Left ventricle myocardium inferior (tissue), 1 donor: ENCODE measurements at places on chromosomes 12 and 14. TPM values are rescaled to one million over a fixed set of nuclear protein-coding genes. Genes with fewer than 3 reads are reported as not detected.

DNA sequence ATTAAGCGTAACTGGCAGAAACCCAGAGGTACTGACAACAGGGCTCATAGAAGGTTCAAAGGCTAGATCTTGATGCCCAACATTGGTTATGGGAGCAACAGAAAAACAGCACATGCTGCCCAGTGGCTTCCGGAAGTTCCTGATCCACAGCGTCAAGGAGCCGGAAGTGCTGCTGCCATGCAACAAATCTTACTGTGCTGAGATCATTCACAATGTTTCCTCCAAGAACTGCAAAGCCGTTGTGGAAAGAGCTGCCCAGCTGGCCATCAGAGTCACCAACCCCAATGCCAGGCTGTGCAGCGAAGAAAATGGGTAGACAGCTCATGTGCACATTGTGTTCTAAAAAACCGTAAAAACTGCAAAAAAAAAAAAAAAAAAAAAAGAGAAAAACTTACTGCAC is 192.3 kb downstream of the MON2 start:
- no peak for DNase-seq

- no peak for DNase-seq
Observed at GRCh38 chr12:22668441-22668840, 43.5 kb downstream of the ETNK1 start.

- no peak for DNase-seq
Observed at GRCh38 chr12:108807476-108807875, 49.9 kb downstream of the SSH1 start.

SYNDIG1L gene
- 0.11 TPM for total RNA-seq

DNA sequence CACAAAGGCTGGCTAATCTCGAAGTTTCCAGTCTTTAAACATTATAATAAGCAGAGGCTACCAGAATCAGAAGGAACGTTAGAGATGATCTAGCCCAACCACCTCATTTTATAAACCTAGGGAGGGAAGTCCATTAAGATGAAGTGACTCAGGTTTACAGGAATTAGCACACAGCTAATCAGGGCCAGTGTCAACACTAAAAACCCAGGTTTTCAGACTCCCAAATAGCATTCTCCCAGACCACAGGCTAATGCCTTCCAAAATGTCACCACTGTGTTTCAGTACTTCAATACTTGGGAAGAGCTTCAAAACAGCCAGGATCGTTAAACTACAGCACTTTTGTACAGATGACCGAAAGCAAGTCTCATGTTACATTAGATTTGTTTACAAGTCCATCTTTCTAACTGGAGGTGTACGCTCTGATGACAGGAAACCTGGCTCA is 89.2 kb downstream of the FOXN3 start:
- no peak for DNase-seq

- DNase-seq: peak; percentile 58
Observed at GRCh38 chr12:32896432-32897280, at the start of gene PKP2. Gene PKP2, minus strand, starts transcription at chr12:32896777. Its CDS starts 46 bp downstream, at chr12:32896731.

DNA sequence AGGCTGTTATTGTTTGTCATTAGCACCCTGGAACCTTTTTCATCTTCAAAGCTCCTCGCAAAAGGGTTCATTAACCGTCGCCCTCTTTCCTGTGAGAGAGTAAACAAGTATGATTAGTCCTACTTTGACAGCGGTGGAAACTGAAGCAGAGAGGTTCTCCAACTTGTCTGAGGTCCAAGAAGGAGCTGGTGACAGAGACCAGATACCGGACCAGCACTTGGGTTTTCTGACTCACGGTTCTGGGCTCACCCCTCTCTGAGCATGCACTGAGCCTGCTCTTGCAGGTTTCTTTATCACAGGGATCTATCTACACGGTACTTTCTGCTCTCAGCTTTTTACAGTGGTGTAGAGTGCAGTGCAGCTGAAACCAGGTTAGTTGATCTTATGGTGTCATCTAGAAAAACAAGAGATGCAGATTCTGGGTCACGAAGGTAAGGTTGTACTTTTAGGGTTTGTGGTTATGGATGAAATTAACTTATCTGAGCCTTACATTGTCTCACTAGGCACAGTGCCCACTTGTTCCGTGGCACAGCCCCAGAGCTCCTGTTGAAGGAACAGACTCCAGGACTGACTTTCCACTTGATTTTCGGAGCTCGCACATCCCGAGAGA is 62.1 kb downstream of the PPP2R5C start:
- DNase-seq: no peak

DNA sequence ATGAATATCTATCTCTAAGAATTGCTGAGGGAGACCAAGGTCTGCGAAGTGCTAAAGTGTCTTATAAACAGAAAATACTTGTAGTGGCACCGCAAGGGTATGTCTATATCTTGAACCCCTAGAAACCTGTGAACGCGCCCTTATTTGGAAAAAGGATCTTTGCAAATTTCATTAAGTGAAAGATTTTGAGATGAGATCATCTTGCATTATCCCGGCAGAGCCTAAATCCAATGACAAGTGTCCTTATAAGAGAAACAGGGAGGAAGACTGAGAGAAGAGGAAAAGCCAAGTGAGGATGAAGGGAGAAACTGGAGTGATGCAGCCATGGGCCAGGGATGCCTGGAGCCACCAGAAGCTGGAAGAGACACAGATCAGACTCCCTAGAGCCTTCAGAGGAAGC is 27.7 kb downstream of the RBM19 start:
- DNase-seq: no peak

DNA sequence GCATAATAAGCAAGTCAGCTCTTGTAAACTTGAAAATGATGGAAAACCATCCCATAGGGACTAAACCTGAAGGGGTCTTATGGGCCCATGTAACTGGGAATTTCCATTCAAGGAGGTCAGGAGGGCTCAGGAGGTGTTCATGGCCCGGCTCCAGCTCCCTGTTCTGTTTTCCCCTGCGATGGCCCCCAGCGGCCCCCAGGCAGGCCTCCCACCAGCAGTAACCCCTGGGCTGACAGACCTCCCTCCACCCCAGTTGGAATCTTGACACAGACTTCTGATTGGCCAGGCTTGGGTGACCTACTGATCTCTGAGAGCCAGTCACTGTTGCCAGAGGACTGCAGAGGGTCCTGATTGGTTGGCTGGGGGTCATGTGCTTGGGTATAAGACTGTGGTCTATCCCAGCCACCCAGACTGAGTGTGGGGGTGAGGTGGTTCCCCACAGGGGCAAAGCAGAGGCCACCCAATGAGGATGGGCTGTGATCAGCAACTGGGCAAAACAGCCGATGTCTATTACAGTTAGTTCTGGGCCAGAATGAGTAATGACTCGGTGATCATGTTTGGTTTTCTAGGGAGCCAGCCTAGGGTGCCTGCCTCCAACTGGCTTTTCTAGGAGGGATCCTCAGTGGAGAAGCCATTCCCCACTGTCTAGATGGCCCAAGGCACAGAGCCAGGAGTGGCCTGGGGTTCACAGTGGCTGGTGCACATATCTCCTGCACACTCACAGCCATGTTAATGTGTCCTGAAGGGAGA is 27.0 kb downstream of the RHOF start:
- DNase-seq: no peak

WNT1 gene
- total RNA-seq: not detected

DNA sequence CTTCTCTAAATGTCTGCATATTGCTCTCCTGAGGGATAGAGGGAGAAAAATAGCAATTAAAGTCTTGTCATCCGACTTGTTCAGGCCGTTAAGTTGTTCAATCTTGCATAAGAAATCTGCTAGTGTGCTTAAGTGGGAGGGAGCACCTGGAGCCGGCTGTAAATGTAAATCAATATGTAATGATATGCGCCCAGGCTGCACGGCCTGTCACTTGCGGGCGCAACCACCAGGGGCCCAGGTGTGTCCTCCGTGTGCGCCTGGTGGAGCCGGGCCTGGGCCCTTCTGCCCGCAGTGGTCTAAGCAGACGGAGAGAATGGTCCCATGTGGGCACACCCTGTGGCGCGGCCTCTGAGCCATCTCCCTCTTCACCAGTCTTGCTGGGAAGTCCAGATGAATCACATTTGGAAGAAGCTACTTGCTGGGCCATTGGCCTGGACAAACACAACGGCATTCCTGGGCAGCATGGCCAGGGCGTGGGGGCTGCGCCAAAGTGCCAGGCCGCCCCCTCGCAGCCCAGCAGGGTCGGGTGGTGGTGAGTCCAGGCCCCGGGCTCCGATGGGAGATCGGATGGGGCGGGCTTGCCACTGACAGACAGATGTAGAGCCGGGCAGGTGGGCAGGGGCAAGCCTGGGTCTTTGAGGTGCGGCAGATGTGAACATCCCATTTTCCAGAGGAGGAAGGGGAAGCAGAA is 193.3 kb upstream of the C14orf180 start:
- no peak for DNase-seq

- no peak for DNase-seq
Observed at GRCh38 chr12:93007544-93007943, 78.4 kb upstream of the EEA1 start.

- no peak for DNase-seq
Observed at GRCh38 chr14:93906341-93907329, 20.5 kb upstream of the FAM181A start.

WIF1 gene
- not detected for total RNA-seq

- no peak for DNase-seq
Observed at GRCh38 chr12:5505751-5506150, 73.8 kb downstream of the NTF3 start.

DNA sequence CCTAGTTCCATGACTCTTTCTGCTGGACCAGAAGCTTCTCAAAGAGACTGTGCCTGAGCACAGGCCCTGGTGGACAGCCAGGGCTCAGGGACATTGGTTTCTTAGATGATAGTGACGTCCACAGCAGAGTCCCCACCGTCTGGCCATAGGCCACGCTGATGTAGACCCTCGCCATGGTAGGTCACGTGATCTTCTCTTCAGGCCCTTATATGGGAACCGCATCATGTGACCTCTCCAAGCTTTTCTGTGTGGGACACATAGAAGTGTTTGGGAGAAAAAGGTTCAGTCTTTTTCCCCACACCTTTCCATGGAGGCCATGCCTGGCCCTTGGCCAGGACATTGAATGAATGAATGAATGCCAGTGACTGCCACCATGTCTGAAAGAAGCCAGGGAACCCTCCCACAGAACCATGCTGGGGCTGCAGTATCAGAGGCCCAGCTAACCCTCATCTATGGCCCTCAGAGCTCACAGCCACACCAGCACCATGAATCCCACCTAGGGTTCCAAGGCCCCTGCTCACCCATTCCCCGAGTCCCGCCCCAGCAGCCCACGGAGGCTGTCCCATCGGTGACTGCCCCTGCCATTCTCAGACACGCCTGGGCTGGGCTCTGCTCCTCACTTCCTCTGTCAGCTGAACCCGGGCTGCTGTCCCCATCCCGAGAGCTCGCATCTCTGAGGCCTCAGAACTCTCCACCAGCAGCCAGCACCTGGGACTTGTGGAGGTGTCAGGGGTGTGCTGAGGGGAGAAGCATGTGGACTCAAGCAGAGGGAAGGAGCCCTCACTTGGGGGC is 292.1 kb downstream of the ADGRD1 start:
- DNase-seq: no peak

DDN gene
- total RNA-seq: 1.4 TPM

- no peak for DNase-seq
Observed at GRCh38 chr12:112823582-112824149, 32.1 kb downstream of the RPH3A start.

DNA sequence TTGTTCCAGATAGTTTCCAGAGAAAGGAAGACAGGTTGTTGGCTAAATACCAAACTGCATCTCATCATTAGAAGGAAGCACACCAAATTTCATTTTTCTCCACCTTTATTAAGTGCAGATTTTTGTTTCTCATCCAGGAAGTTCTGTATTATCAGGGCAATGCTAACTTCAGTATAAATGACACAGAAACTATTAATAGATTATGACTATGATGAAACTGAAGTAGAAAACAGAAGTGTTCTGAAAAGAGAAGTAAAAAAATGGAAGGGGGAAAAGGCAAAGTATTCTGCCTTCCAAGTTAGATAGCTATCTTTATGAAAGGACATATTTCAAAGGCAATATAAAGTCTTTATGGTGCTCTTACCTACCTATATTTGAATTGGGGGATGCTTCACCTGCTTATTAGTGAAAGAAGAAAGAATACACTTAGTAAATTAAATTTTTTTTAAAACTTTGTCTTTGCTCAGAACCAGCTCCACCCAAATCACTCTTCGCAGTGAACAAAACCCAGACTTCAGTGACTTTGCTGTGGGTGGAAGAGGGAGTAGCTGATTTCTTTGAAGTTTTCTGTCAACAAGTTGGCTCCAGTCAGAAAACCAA is 223.9 kb downstream of the PTPRO start:
- DNase-seq: no peak

GRCh38 chr14:60758885-60759284 is 24.3 kb downstream of the MNAT1 start:
- DNase-seq: no peak

DNA sequence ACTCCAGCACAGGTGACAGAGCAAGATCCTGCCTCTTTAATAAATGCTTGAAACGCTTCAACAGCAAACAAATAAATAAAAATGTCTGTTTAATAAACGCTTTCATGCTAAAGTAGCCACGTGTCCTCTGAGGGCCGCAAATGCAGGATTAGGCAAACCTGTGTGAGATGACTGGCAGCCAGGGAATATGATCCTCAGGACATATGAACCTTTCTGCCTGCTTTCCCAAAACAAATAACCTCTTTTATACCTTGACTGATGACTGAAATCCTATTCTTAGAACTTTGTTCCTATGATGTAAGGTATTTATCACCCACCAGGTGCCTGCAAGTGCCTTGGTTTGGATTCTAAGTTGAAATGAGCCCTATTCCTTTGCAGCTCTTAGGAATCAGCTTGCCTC is 14.5 kb upstream of the FLVCR2 start:
- no peak for DNase-seq

GRCh38 chr12:108649126-108649525 is 15.4 kb upstream of the SELPLG start:
- no peak for DNase-seq

- DNase-seq: no peak
Observed at GRCh38 chr12:125081427-125081826, 16.2 kb downstream of the AACS start.

KIAA0586 gene
- total RNA-seq: 13.0 TPM

GRCh38 chr12:109163167-109163566 is 46.8 kb downstream of the ACACB start:
- no peak for DNase-seq

HRK gene
- 0.77 TPM for total RNA-seq

DNA sequence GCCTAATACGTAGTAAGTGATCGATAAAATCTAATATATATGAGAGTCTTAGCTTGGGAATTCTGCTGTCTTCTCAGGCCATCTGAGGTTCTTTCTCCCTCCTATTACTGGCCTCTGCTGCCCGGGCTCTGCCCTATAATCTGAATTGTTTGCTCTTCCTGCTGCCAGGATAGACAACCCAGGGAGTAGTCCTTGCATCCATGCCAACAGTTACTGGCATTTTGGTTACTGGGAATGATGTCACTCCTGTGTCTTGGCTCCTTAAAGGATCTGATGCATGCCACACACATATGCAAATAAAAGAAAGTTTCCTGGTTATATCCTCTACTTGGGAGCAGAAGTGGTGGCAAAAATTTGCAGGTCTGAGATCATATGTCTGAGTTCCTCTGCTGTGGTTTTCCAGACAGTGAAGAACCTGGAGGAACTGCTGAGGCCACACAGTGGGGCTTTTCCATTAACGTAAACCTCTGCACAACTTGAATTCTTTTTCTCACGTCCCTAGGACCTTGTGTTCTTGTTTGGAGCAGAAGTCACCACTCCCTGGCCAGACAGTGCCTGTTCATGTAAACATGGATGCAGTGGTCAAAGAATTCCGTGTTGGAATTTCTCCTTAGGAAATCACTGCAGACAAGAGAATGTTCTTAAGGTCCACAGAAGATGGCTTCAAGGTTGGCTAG is 320.6 kb upstream of the TBX3 start:
- DNase-seq: no peak
